ENCODE measurements at places on chromosomes 2 and 18. TPM values are rescaled to one million over a fixed set of nuclear protein-coding genes. Genes with fewer than 3 reads are reported as not detected.

The CDH20 gene
- total RNA-seq: 0.16 TPM

The CD28 gene
- total RNA-seq: not detected

The HJURP gene
- 11.0 TPM for total RNA-seq

The PHOSPHO2 gene
- total RNA-seq: 2.4 TPM

The KIF1A gene
- not detected for total RNA-seq
